ENCODE measurements at places on chromosomes 4 and X.
A peak's percentile ranks its signal among the peaks of the same experiment; 100 is the strongest.

- DNase-seq, result no peak
Observed at GRCh38 chr4:67556436-67556835, 2.1 kb upstream of the STAP1 start.

- no peak for DNase-seq
Observed at GRCh38 chrX:84724576-84724975, 222.3 kb upstream of the HDX start.

- no peak for DNase-seq
Observed at GRCh38 chrX:77786365-77786680, 307 bp upstream of the ATRX start.

- DNase-seq, result no peak
Observed at GRCh38 chrX:74249963-74250362, 54.0 kb upstream of the ZCCHC13 start.

DNA sequence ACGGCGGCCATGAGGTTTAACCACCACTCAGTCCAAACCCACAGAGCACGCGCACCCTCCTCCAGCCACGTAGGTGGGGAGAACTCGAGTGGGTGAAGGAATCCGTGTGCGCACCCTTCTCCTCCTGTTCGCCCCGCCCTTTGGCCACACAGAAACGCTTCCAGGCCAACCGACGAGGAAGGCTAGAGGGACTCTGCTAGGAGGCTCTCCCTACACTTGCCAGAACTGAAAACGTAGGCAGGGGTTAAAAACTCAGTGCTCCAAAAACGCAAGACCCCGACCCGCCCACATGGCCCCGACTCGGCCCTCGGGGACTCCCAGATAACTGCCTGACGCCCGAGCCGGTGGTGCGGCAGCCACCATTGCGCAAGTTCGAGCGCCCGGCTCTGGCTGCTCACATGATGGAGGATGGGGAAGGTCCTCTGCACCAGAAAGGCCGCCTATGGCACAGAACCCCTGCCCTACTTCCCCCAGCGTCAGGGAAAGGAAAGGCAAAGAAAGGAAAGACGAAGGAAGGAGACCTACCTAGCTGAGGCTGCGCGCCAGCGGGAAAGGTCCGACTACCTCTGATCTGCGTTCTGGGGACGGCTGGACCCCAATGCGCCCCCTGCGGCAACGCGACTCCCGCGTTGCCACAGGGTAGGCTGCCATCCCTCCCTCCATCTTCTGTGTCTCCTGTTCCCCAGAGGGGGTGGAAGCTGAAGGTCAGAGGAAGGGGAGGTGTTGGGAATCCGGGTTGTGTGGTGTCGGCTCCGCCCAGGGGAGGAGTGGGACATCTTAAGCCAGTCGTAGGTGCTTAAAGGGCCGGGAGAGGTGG is 201.9 kb upstream of the AGTR2 start:
- peak; percentile 62 for DNase-seq

- no peak for DNase-seq
Observed at GRCh38 chr4:80271801-80272200, 5.3 kb downstream of the FGF5 start.

GRCh38 chrX:93354651-93355050 is 318.7 kb downstream of the NAP1L3 start:
- DNase-seq, result no peak

- no peak for DNase-seq
Observed at GRCh38 chr4:680928-681645, 6.7 kb downstream of the MYL5 start.

DNA sequence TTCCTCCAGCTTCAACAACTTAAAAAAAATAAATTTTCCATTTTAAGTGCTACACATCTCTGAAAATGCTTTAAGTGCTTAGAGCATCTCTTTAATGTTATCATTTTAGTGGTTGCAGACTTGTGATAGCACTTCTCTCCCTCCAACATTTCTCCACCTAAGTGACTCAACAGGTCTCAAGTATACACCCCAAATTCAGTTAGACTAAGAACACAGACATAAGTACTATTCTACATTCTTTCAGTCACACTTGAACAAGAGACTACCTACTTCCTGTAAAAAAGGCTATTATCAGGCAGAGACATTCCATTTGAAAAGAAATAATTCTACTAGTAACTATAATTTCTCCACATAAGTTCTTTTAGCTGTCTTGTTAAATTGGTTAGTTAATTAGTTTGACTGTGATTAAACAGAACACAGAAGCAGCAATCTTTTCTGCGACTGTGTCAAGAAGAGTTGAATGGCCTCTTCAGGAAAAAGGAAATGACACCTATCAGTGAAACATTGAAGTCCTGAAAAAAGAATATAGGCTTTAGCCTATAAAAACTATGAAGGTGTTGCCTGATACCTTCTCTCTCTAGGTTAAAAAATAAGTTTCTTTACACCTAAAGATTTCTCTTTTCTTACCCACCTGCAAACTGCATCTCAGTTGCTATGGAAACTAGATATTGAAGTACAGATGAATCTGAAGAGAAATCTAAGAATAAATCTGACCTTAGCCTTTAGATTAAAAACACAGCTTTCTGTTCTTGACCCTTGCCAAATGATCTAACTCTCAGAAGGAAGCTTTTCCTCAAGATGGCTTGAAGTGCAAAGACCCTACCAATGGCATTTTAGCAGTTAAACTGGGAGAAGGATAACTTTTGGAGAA is 18.0 kb downstream of the NAF1 start:
- no peak for DNase-seq

GRCh38 chr4:141340458-141340857 is 119.8 kb downstream of the ZNF330 start:
- DNase-seq, result no peak

GRCh38 chrX:29671421-29671820 is 543.9 kb upstream of the MAGEB2 start:
- no peak for DNase-seq

- peak; percentile 41 for DNase-seq
Observed at GRCh38 chrX:19593690-19594089, 78.4 kb upstream of the MAP3K15 start.

- DNase-seq, result peak; percentile 65
Observed at GRCh38 chr4:86497980-86498862, 95.9 kb upstream of the PTPN13 start.

- no peak for DNase-seq
Observed at GRCh38 chr4:80229590-80229989, 32.3 kb downstream of the PRDM8 start.

DNA sequence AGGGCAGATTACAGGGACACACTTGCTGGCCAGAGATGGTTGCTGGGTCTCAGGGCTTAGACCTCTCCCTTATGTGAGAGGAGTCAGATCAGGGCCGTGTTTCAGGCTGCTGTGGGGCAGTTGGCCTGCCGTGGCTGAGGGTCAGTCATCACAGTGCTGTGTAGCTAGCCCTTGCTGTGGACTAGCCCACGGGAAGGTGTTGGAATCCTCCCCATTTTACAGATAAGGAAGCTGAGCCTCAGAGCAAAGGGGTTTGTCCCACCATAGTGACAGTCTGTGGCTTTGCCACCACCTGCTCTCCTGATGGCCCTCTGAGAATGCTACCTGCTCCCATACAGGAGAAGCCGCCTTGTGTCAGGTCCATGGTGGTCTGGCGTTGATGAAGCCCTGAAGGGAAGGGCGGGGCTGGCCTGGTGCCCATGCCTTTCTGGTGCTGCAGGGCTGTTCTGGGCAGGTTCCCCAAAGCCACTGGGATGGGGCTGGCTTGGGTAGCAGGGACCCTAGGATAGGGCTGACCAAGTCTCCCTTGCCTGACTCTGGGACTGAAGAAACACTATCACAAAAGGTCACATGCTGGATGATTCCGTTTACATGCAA is 2.4 kb upstream of the FAM53A start:
- DNase-seq, result no peak

DNA sequence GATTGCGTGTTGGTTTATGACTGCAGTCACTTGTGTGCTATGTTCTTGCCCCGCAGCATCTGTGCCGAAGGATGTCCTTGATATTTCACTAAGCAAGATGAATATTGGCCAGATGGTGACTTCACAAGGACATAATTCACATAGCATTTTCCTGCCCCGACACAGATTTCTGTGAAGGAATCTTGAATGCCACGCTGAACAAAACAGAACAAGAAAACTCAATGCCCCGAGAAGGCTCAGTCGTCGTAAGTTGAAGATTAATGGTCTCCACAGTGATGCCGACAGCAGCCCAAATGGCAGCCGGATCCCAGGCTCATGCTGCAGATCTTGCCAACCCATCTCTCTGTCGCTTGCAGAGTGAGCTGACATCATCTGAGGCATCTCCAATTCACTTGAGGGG is 145.9 kb downstream of the CPEB2 start:
- DNase-seq, result no peak

GRCh38 chr4:108646706-108647105 is 3.7 kb upstream of the OSTC start:
- DNase-seq, result no peak

- DNase-seq, result no peak
Observed at GRCh38 chrX:39050427-39050826, 249.2 kb downstream of the MID1IP1 start.

GRCh38 chr4:166252487-166253402 is 379.7 kb downstream of the TLL1 start:
- peak; percentile 12 for DNase-seq

GRCh38 chr4:38491854-38492478 is 172.0 kb upstream of the KLF3 start:
- no peak for DNase-seq

DNA sequence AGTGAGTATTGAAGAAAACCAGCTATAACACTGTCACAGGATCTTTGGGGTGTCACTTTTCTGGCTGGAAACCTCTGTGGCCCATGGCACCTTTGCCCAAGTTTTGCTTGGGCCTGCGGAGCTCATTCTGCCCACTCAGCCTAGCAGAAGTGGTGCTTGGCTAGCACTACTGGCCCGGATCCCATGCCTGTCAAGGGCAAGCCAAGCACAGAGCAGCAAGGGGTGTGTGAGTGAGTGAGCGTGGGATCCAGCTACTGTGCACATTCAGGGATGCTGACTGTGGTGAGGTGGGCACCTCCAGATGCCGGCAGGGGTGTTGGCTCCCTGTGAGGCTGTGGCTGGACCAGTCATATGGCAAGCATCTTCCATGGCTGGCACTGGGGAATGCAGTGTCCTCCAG is 55.4 kb upstream of the RASGEF1B start:
- no peak for DNase-seq
